CD4-positive, alpha-beta T cell treated with Interferon alpha-2 for 1 hour (primary cell): ENCODE measurements at places on chromosomes 12 and 14.

DNA sequence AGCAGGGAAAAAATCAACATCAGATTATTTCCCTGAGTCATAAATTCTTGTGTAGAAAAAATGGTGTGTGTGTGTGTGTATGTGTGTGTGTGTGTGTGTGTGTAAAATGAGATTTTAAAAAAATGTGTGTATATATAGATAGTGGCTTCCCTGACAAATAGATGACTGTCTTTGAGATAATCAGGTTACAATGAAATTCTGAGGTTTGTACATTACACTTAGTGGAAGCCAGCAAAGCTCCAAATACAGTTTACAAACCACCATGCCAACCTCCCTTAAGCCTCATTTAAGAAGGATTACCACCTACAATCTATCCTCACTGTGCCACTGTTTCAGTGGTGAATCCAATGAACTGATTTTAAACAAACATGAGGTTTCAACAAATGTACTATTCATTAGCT lies 93.8 kb downstream of the MED13L start:
- DNase-seq, result no peak

- no peak for DNase-seq
Measured at GRCh38 chr12:102533483-102534215, 53.3 kb upstream of the IGF1 start.

DNA sequence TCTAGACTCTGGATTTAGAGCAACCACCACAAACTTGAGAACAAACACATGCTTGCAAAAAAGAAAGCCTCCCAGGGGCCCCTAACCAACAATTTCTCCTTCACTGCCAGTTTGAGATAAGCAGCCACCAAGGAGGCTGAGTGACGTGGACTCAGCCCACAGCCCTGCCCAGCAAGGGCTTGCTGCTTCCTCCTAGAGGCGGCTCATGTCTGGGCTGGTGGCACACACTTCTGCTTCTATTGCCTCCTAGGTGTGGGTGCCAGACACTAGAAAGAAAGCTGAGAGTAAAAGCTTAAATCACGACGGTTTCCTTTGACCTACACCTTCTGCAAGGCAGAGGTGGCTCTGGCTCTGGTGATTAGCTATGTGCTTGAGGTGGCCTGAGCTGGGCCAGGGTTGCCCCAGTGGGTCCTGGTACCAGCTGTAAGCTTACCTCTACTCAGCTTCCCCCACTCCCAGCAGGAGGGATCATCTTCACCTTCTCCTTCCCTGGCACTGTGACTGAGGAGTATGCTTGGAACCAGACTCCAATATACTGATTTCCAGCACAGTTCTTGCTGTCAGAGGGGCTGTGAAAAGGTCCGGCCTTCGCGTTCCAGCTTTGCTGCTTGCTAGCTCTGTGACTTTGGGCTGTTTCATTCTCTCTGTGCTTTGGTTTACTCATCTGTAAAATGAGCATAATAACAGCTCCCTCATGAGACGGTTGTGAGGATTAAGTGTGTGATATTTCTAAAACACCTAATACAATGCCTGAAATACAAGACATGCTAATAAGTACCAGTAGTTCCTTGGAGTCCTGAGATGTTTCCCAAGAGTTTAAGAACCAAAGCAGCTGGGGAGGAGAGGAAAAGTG lies 89.7 kb upstream of the PARP11 start:
- DNase-seq, result peak; percentile 80

- DNase-seq, result no peak
Measured at GRCh38 chr14:22798528-22798927, 16.7 kb downstream of the SLC7A7 start.

DNA sequence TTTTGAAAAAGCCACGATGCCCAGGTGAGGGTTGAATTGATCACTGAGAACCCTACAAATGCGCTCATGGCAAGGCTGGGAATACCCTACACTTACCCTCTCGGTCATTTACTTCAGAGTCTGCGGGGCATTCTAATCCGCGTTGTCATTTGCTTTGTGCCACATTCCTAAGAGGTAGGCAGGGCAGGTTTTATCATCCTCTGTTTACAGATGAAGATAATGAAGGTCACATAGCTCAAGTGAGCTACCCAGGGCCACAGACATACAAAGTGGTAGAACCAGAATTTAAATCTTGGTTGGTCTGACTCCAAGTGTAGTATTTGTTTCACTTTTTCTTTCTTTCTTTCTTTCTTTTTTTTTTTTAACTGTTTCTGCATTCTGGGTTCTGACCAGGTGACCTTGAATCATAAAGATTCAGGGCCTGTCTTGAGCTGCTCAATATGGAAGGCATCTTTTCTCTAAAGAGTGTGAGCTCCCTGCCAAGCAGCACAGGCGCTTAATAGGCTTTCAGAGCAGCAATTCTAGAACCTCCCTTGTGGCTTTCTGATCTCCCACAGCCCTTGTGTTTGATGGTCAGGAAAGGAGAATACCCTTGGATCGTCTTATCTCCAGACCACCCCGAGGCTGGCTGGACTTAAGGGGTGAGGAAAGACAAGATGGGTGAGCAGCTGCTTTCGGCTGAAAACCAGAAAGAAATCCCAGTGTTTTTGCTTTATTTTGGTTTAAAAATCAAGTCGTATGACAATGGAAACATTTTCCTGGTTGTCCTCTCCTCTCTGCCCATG lies 662 bp upstream of the BATF start:
- DNase-seq, result peak; percentile 42

- no peak for DNase-seq
Measured at GRCh38 chr14:30990770-30991169, 34.7 kb upstream of the AP4S1 start.

GRCh38 chr14:77000340-77001270 lies 27.9 kb downstream of the IRF2BPL start:
- no peak for DNase-seq

DNA sequence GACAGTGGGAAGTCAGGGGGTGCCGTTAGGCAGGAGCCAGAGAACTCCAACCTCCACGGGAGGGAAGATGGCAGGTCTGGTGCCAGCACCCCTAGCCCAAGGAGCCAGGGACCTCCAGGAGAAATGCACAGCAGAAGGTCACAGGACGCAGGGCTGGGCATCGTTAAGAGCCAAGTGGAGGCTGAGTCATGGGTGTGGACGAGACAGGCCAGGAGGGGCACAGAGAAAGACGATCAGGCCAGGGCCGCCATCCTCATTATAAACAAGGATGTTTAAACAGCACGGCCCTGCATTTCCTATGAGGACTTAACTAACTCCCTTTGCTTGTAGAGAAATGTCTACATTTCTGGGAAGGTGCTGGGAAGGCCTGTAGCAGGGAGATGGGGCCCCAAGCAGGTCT lies 77.9 kb upstream of the FZD10 start:
- DNase-seq, result no peak

- DNase-seq, result no peak
Measured at GRCh38 chr14:51056421-51056820, 38.5 kb downstream of the TRIM9 start.

- no peak for DNase-seq
Measured at GRCh38 chr14:101776344-101776743, 14.8 kb downstream of the PPP2R5C start.

- DNase-seq, result no peak
Measured at GRCh38 chr12:24014240-24014639, 64.8 kb upstream of the SOX5 start.

GRCh38 chr12:25337916-25338315 lies 87.2 kb upstream of the KRAS start:
- DNase-seq, result no peak

DNA sequence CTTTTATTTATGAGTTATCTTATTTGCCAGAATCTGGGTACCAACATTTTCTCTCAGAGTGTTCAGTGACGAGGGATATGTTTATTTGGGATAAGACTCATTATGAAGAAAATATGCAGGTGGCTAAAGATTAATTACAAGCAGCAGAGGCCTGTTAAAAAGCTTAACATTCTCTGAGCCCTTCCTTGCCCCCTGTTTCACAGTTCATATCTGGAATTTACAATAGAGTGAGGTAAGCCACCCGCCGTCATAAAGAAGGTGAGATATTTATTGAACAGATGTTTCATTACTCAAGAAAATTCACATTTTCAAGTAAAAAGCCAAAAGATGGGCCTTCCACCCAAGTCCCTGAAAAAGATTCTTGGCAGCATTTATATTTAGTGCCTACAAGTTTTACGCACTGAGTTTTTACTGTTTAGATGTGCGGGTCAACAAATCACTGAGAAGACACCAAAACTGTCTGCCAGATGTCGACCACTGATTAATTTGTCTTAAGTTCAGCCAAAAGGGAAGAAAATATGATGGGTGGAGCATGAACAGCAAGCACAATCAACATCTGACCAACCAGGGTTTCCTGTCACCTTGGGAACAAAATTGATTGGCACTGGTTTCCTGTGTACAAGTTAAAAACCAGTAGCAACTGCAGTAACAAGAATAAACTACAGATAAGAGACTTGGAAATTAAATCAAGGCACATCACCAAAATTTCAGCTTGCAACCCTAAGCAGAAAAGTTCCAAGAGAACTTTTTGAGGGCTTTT lies 85.5 kb upstream of the PTPRB start:
- DNase-seq, result peak; percentile 18

- peak; percentile 20 for DNase-seq
Measured at GRCh38 chr14:74491956-74492775, 939 bp downstream of the NPC2 start.

DNA sequence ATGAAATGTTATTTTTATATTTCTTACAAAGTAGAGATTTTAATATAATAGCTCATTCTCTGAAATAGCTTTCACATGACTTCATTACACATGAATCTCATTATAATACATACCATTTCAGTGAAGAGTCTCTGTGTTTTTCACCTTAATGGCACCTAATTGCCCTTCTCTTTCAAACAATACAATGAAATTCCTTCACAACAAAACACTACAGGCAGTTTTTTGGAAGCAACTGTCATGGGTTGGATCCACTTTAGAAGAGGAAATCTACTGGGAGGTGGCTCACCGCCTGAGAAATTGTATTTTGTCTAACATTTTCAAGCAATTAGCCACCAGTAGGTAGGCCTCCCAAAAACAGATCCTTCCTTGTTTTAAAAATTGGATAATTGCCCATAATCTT lies 40.3 kb upstream of the RGS6 start:
- no peak for DNase-seq

DNA sequence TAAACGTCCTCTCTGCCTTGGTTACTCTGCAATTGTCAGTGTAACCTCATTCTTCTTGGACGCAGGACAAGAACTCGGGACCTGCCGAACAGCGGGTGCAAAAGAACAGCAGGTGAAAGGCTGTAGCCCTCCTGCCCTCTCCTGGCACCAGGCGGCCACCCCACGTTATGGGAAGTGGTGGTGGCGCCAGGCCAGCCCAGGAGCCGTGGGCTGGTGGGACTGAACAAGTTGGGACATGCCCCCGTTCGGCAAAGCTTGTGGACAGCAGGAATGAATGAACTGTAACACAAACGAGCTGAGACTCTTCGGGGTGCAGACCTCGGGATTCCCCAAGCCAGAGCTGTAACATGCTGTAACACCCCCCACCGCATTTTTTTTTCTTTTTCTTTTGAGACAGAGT lies 6.6 kb upstream of the M6PR start:
- no peak for DNase-seq

DNA sequence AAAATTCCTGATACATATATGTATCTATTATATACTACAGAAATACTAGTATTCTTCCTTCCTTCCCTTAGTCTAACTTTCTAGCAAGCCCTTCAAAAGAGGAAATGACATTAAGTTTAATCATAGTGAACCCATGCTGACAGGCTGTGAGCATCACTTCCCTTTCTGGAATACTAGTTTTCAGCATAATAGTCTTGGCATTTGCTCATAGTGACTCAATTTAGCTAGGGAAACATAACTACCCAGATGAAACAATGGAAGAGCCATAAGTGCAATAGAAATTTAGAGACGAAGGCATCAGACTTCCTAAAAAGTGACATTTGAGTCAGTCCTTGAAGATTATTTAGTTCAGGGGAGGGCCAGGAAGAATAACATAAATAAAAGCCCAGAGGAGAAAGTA lies 184.5 kb upstream of the CRY1 start:
- DNase-seq, result peak; percentile 10

- DNase-seq, result no peak
Measured at GRCh38 chr14:71659159-71659558, 273.1 kb upstream of the RGS6 start.

GRCh38 chr12:51441583-51441982 lies 17.0 kb downstream of the SLC4A8 start:
- no peak for DNase-seq

DNA sequence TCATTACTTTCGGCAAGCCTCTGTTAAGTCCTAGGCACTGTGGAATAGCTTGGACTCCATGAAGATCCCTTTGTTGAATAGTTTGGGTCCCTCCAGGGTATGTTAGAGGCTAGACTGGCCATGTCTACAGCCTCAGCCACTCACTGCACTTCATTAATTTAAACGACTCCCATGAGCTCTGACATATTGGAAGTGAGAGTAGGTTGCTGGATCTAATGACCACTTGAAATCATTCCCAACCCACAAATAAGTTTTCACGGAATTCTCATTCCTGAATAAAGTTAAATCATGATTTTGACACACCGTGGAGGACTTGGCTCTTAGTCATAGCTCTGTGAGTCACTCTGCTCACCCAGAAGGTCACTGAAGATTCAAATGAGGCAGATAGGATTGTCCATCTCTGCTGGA lies 21.4 kb upstream of the APPL2 start:
- no peak for DNase-seq

DNA sequence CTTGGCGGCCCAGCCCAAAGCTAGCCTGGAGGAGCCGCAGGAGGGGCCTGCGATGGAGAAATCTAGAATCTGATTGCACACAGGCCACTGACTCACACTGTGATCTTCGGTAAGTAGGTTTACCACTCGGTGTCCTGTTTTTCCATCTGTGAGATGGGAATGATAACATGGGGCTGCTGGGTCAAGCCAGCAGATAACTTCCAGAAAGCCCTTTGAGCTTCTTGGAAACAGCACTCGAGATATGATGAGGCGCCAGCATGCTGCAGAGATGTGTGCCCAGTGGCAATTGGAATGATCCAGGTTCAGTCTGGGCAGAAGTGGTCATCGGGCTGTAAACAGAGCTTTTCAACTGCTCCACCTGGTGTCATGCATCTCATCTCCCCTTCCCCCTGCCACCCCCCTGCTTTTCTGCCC lies 771.3 kb upstream of the TBX3 start:
- DNase-seq, result no peak

DNA sequence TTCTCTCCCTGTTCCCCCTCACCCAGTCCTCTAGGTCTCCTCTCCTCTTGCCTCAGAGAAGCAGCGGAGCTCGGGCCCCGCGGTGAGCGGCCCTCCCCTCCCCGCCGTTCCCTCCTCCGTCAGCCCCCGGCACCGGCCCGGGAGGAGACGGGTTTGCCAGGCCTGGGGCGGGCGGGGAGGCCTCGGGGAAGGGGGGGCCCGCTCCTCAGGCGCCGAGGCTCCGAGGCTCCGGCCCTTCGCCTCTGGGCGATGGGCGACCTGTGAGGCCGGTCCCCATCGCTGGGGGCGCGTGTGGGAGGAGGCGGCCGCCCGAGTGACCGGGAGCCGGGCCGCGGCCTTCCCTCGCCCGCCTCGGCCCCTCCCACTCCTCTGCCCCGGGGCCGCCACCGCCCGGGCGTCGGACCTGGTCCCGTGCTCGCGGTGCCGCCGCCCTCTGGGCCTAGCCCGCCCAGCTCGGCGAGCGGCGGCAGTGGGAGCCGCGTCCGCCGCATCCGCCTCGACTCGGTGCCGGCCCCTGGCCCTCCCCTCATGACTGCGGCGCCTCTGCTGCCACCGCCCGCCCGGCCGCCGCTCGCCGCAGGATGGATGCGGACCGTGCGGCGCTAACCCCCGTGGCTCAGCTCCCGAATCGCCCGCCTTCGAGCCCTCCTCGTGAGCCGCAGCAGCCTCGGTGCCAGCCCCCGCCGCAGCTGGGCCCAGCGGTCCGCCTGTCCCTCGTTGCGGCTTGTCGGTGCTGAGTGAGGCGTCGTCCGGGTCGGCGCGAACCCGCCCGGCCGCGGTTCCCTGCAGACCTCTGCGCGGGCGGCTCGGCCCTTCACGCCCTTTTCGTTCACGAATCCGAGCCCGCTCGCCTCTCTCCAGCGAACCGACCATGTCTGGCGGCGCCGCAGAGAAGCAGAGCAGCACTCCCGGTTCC lies 574 bp downstream of the WNK1 start:
- no peak for DNase-seq
